ENCODE measurements at places on chromosomes 3 and 15.

- no peak for DNase-seq
Observed at GRCh38 chr3:154884952-154885351, 195.2 kb upstream of the MME start.

- DNase-seq, result no peak
Observed at GRCh38 chr3:11553436-11554235, 90.1 kb downstream of the VGLL4 start.

DNA sequence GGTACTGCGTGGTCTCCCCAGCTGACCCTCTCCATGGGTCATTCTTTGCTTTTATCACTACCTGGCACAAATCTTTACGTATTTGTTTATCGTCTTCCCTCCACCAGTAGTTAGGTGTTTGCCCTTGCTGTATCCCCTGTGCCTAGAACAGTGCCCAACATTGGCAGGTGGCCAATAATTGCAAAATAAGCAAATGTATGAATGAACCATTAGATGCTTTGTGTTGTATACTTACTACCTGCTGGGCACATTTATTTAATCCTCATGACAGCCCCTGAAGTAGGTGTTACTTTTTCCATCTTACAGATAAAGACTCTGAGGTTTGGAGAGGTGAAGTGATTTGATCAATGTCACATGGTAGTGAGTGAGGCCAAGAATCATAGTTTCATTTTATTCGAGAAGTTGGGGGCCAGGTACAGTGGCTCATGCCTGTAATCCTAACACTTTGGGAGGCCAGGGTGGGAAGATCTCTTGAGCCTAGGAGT lies 2.0 kb upstream of the TWF2 start:
- DNase-seq, result no peak

GRCh38 chr3:184380627-184381260 lies 890 bp downstream of the CHRD start:
- DNase-seq, result no peak

- DNase-seq, result no peak
Observed at GRCh38 chr3:134388788-134389485, 14.7 kb upstream of the AMOTL2 start.

DNA sequence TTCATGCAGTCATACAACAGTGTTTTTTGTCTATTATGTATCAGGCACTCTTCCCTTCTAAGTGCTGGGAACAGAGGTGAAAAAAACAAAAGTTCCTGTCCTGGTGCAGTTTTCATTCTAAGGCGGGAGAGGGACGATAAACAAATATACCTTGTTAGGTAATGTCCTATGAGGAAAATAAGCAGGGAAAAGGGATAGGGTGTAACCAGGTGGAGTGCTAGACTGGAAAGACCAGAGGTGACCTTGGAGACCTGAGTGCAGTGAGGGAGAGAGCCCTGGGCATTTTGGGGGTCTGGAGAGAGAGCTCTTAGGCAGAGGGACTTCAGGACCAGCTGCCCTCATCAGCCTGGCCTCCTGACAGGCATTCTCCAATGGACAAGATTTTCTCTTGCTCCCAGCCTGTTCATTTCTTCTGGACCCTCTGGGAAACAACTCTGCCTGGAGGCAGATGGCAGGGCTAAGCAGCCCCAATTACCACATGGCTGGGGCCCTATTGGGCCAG lies 97.2 kb upstream of the TJP1 start:
- no peak for DNase-seq

DNA sequence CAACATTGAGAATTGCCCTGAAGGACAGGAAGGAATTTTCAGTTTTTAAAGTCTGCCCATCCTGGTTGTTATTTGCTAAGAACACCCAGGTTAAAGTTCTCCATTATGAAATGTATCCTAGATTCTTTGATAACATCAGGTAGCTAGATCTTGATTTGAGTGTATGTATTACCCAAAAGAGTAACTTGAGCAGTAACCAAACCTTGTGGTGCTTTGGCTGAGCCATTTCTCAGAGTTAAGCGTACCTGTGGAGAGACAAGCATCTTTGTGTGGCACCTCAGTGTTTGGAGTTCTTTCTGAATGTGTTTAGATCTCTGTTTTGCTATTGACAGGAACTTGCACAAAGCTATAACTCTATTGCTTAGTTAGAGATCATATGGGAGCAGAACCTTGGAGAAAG lies 20.4 kb downstream of the CEP97 start:
- DNase-seq, result no peak

Measured in endothelial cell (in vitro differentiated cells).